ENCODE measurements at places on chromosomes 13 and 19.

- DNase-seq: no peak
These were observed 21.2 kb upstream of the RASA3 start for GRCh38 chr13:114153485-114154080.

- DNase-seq: no peak
These were observed 25.7 kb downstream of the SLC8A2 start for GRCh38 chr19:47445937-47446402.

DNA sequence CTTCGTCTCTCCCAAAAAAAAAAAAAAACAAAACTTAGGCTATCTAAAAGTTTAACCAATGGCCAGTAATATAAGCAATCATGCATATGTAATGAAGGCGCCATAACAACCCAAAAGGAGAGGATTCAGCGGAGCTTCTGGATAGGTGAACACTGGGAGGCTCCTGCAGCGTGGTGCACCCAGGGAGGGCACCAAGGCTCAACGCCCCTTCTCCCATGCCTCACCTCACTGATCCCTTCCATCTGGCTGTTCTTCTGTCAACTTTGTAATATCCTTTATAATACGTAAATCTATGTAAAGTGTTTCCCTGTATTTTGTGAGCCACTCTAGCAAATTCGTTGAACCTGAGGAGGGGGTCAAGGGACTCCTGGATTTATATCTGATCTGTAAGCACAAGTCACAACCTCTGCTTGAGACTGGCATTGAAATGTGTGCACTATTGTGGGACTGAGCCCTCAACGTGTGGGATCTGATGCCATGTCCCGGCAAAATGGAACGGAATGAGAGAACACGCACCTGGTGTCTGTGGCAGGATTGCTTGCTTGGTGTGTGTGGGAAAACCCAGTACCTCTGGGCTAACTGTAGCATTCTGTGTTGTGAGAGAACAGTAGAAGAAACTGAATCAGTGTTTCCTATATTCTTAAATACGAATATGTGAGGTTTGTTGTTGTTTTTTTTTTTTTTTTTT lies 521 bp upstream of the ZNF665 start:
- no peak for DNase-seq

GRCh38 chr13:32047793-32048192 lies 16.2 kb downstream of the FRY start:
- DNase-seq: no peak

DNA sequence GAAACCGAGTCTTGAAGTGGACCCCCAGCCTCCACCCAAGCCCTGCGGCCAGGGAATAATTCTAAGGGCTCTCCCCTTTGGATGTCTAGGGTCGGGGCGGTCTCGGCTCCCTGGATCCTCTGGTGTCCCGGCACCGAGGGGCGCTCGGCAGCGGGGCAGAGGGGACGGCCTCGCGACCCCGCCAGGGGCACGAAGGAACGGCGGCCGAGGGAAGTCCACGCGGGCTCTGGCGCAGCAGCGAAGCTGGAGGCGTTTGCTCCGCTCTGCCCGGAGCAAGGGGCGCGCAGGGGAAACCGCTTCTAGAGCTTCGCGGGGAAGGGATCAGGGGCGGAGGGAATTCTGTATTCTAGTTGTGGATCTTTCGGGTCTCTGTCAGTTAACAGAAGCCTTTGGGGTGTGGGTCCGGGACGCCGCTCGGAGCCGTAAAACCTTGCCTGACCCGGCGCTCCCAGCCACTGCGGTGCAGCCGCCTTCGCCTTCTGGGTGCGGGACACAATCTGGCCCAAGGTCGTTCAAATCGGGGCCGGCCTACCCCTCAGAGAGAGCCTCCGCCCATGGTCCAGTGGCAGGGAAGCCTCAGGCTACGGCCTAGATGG lies 118.2 kb downstream of the KCNRG start:
- DNase-seq: no peak

DNA sequence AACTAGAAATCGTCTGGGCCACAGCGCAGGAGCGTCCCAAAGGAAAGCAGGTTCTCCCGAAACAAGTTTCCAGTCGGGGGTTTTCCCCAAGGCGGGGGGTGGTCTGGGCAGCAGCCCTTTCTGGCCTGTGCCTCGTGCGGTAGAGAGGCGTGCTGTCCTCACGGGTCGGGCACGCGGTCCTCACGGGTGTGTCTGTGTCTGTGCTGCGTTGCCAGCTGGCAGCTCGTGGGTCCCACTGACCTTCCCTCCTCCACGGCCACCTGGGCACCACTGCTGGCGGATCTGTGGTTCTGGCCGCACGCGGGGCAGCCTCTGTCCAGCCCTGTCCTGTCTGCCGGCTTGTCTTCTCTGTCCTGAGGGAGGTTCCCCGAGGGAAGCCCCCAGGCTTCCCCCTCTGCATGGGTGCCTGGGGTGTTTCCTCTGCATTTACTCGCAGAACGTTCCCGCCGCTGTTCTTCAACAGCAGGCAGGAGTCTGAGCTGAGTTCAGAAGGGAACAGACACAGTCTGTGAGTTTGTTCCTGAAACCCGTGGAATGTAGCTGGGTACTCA lies 98.2 kb upstream of the MCF2L start:
- no peak for DNase-seq

DNA sequence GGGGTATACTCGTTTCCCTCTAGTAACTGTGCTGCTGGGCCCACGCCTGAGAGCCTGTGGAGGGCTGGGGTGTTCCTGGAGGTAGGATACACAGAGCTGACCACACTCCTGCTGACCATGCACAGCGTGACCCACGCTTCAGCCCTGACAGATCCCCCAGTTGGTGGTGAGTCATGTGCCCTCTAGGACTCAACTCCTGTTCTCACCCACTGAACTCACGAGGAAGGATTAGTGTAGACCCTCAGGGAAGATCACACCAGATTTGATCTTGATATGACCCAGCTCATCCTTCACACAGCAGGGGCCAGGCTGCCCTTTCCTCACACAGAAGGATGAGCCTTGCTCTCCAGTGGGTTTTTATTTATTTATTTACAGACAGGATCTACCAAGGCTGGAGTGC lies 13.3 kb upstream of the ACP7 start:
- no peak for DNase-seq

GRCh38 chr19:46745521-46746280 lies at the start of gene FKRP:
TSS of gene FKRP (plus strand) at chr19:46746057. CDS start at chr19:46755451, 9,394 bp downstream.
- no peak for DNase-seq

GRCh38 chr19:1009981-1010538 lies 9.8 kb downstream of the GRIN3B start:
- DNase-seq: no peak

DNA sequence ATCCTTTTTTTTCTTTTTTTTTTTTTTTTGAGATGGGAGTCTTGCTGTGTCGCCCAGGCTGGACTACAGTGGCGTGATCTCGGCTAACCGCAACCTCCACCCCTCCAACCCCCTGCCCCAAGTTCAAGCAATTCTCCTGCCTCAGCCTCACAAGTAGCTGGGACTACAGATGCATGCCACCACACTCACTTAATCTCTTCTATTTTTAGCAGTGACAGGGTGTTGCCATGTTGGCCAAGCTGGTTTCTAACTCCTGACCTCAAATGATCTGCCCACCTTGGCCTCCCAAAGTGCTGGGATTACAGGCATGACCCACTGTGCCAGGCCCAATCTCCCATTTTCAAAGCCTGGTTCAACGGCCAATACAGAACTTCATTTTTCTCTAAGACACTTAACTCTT lies 9.1 kb downstream of the FOXO1 start:
- no peak for DNase-seq

- no peak for DNase-seq
These were observed 1.6 kb upstream of the MLNR start for GRCh38 chr13:49218493-49219051.

All from non-pigmented ciliary epithelial cell (primary cell).